Natural killer cell (primary cell): ENCODE measurements at places on chromosomes 5 and 9. TPM values are rescaled to one million over a fixed set of nuclear protein-coding genes. Genes with fewer than 3 reads are reported as not detected.

The ZBTB34 gene
- 12.0 TPM for total RNA-seq

The CCL28 gene
- total RNA-seq = 17.5 TPM

The RFESD gene
- total RNA-seq = 0.96 TPM

The SPATA31E1 gene
- total RNA-seq = not detected

The C8G gene
- total RNA-seq = 8.5 TPM

DNA sequence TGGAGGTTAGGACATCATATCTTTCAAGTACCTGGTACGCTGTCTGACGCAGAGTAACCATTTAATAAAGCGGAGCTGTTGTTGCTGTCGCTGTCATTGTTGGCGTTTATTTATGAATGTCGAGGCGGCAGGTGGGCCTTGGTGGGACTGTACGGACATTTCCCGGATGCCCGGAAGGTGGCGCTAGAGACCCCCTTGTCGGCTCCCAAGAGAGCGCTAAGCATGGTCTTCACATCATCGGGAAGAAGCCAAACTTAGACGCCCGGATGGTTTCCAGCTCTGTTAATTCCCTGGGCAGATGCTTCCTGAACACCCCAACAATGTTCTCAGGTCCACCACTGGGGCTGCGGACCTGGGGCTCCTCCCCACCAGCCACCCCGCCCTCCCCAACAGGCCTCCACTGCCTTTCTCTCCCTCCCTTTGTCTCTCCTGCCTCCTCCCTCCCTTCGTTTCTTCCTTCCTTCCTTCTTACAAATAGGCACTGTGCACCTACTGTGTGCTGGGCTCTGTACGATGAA lies 54.1 kb downstream of the DUSP1 start:
- DNase-seq = peak; percentile 91
- H3K36me3 ChIP-seq = no peaks in the 10 kb centered on the region
- peaks cover 35% of the 10 kb centered on the region for H3K4me1 ChIP-seq
- no peak overlapping the region for H3K27ac ChIP-seq
- H3K27me3 ChIP-seq = peaks cover 12% of the 10 kb centered on the region
- no peak overlapping the region for H3K4me3 ChIP-seq

DNA sequence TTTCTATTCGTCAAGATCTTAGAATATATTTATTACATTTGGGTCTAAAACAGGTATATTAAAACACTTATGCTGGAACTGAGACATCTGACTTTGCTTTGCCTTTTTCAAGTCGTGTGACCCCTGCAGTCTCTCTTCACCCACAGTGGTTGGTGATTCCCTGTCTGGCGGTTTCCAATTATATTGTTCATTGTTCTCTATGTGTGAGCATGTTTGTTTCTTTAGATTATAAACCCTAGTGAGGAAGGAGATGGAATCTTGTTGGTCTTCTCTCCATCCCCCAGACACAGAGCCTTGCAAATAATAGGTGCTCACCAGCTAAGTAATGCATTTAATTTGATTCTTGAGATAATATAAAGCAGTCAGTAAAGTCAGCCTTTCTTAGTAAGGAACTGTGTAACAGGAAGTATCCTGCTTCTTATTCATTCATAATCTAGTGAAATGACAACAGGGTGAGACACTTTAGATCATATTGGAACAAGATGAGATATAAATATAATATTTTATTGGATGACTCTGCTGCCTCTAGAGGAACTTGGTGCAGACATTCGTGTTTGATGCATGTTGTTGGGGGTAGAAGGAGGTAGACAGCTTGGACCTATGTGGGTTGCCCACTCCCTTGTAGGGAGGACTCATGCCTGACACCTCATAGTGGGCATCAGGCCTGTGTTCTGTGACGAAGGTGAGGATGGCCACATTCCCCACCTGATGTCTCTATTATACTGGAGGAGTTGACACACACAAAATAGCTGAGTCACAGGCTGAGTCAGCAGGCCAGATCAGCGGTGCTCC lies 88.1 kb downstream of the FGF1 start:
- no peaks in the 10 kb centered on the region for H3K4me1 ChIP-seq
- no peak overlapping the region for H3K27ac ChIP-seq
- H3K36me3 ChIP-seq = no peaks in the 10 kb centered on the region
- DNase-seq = no peak
- H3K4me3 ChIP-seq = no peak overlapping the region
- peaks cover 2% of the 10 kb centered on the region for H3K27me3 ChIP-seq

DNA sequence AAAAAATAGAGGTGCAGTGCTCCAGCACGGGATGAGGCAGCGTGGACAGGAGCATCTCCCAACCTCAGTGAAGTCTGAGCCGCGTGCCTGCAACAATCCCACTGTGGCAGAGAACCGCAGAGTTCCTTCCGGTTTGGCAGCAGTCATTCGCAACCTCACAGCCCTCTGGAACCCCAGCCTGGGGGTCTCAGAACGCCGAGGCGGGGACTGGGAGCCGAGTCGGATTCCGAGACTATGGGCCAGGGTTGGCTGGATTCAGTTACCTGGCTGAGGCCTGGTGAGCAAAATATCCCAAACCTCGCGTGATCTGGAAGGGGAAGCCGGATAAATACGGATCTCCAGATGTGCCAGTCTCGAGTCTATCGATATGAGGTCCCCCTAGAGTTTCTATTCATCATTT lies 27.0 kb downstream of the CDKN2A start:
- H3K36me3 ChIP-seq = no peaks in the 10 kb centered on the region
- peaks cover 26% of the 10 kb centered on the region for H3K4me1 ChIP-seq
- H3K27ac ChIP-seq = no peak overlapping the region
- no peak overlapping the region for H3K4me3 ChIP-seq
- DNase-seq = no peak

- no peak overlapping the region for H3K4me3 ChIP-seq
- no peaks in the 10 kb centered on the region for H3K36me3 ChIP-seq
- no peak for DNase-seq
- no peaks in the 10 kb centered on the region for H3K4me1 ChIP-seq
These were observed 481.7 kb upstream of the KLF4 start for GRCh38 chr9:107971241-107971640.

- H3K27ac ChIP-seq = no peak overlapping the region
- H3K4me3 ChIP-seq = no peak overlapping the region
- DNase-seq = no peak
- no peaks in the 10 kb centered on the region for H3K36me3 ChIP-seq
- H3K4me1 ChIP-seq = peaks cover 9% of the 10 kb centered on the region
- no peaks in the 10 kb centered on the region for H3K27me3 ChIP-seq
These were observed 9.3 kb upstream of the CORO2A start for GRCh38 chr9:98201749-98202148.

- H3K36me3 ChIP-seq = no peaks in the 10 kb centered on the region
- H3K27me3 ChIP-seq = no peaks in the 10 kb centered on the region
- DNase-seq = no peak
- no peak overlapping the region for H3K4me3 ChIP-seq
- H3K4me1 ChIP-seq = no peaks in the 10 kb centered on the region
- no peak overlapping the region for H3K27ac ChIP-seq
These were observed 242.1 kb downstream of the BNC2 start for GRCh38 chr9:16628413-16628812.
